IPS DF 6.9 (cell line): ENCODE measurements at places on chromosomes 7 and 10.

DNA sequence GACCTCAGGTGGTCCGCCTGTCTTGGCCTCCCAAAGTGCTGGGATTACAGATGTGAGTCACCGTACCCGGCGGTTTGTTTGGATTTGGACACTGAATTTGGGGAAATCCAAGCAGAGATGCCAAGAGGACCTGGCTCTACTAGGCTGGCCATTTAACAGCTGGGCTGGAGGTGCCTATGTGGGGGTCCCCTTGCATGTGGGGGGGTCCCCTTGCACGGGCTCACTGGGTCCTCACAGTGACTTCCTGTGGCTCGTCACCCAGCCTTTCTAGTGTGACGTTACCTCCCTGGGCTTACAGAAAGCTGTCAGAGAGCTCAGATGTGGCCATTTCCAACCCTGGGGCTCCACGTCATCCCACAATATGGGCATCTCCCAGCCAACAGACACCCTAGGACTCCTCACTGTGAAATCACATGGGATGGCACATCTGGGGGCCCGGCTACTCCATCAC is 49.3 kb upstream of the GNA12 start:
- DNase-seq: no peak

DNA sequence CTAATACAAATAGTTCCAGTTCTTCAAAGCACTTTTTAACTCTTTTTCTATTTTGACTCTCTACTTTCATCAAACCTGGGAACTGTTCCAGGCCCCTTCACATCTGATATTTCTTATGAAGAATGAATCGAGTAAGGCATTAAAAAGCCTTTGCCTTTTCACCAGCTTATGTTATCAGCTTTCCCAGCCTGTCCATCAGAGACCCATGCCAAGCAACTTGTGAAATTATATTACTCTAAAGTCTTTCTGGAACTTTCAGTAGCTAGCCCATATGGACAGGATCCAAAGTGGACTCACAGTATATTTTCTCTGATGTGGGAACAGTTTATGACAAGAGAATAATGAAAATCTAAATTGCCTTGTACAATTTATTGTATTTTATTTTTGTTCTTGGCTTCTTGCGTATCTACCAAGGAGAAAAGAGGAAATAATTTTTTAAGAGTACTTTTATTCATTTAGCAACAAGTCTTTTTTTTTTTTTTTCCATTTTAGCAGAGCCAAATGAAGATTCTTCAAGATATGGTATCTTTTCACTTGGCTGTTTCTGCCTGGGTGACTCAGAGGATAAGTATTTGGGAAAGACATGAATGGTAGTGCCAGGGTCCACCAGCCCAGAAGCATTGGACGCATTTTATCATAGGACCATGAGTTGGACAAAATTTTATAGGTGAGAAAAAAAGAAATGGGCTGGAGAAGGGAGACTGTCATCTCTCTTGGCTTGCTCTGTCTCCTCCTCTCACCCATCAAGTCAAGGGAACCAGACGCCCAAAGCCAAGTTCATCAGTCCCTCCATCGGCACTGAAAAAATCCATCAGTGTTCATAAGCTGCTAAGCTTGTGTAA is 195.8 kb upstream of the NEBL start:
- no peak for DNase-seq

DNA sequence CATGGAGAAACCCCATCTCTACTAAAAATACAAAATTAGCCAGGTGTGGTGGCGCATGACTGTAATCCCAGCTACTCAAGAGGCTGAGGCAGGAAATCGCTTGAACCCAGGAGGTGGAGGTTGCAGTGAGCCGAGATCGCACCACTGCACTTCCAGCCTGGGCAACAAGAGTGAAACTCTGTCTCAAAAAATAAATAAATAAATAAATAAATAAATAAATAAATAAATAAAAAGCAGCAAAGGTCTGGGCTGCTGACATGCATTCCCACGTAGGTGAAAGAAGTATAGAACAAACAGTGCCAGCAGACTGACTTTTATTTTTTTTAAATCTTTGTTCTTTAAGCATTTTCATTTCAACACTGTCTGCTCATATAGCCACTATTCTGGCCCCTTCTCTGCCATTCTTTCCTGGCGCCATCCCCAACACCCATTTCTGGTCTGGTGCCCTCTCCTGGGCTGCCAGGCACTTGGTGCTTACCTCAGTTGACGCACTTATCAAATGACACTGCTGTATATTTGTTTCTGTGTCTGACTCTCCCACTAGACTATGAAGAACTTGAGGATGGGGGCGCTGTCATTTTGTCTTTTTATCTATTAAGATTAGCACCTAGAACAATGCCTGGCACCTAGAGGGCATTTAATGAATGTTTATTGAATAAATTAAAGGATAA is 15.6 kb downstream of the FAM107B start:
- DNase-seq: no peak

DNA sequence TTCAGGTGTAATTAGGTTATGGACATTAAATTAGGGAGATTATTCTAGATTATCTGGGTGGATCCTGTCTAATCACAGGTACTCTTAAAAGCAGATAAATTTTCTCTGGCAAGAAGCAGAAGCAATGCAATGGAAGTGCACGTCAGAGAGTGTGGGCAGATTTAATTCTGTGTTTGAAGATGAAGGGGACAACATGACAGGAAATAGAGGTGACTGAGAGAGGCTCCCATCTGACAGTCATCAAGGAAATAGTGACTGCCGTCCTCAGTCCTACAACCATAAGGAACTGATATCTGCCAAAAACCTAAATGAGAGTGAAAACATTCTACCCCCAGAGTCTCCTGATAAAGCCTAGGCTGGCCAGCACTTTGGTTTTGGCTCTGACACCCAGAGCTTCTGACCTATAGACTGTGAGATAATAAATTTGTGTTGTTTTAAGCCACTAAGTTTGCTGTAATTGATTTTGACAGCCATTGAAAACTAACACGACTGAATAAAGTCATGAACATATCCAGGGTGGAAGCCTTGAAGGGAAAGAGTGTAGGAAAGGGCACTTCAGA is 30.5 kb upstream of the DDX50 start:
- no peak for DNase-seq

- DNase-seq: no peak
Measured at GRCh38 chr7:91424371-91424770, 160.1 kb downstream of the FZD1 start.

DNA sequence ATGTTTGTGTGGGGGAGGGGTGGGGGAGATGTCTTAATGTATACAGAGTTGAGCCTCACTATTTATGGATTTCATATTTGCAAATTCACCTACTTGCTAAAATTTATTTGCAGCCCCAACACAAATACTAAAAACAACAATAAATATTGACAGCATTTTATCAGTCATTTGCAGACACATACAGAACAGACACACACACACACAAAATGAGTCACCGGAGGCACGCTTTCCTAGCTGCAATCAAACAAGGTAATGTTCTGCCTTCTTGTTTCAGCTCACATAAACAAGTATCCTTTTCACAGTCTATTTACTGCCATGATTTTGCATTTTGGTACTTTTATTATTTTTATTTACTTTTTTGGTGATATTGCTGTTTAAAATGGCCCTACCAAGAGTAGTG is 88.5 kb downstream of the IPMK start:
- DNase-seq: no peak

- DNase-seq: no peak
Measured at GRCh38 chr7:29300026-29300480, 105.5 kb downstream of the CHN2 start.

GRCh38 chr10:124176349-124177179 is 83.2 kb upstream of the CHST15 start:
- DNase-seq: no peak

- DNase-seq: no peak
Measured at GRCh38 chr10:132101529-132101928, 35.8 kb downstream of the JAKMIP3 start.

GRCh38 chr7:45001826-45002225 is 1.8 kb downstream of the CCM2 start:
- DNase-seq: no peak

GRCh38 chr10:3783316-3783681 is 1.7 kb downstream of the KLF6 start:
- DNase-seq: no peak

GRCh38 chr10:104328896-104329710 is 9.2 kb downstream of the ITPRIP start:
- DNase-seq: no peak

DNA sequence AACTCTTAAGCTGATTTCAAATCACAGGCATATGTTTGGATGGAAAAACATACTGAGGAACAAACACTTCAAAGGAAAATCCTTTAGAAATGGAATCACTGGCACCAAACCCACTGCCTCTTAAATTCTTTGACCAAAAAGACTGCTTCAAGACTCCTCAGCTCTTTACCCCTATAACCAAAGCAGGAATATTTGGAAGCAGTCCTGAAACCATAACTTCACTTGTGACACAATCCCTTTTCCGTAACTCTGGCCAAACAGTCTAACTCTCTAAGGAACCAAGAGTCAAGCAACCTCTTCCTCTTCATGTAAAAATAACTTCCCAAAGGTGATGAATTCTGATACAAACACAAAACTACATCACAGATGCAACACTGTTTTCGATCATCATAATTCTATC is 104.3 kb downstream of the MTERF1 start:
- DNase-seq: no peak

GRCh38 chr10:81136261-81136660 is 598.6 kb downstream of the SH2D4B start:
- DNase-seq: no peak

DNA sequence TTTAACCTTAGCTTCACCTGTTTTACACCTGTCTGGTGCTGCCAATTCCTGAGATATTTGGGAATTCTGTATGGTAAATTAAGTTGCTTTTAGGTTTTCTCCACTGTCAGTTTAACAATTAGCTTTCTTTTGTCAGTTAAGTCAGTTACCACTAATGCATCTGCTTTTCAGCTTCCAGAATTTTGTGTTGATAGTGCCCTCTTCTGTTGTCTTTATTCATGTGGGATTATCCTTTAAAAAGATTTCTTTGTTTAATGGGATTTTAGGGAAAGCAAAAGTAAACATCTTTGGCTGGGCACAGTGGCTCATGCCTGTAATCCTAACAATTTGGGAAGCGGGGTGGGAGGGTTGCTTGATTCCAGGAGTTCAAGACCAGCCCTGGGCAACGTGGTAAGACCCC is 8.1 kb downstream of the TFAM start:
- no peak for DNase-seq

GRCh38 chr10:131188494-131188893 is 123.0 kb downstream of the TCERG1L start:
- DNase-seq: no peak

GRCh38 chr7:98670186-98670585 is 53.1 kb downstream of the NPTX2 start:
- no peak for DNase-seq

DNA sequence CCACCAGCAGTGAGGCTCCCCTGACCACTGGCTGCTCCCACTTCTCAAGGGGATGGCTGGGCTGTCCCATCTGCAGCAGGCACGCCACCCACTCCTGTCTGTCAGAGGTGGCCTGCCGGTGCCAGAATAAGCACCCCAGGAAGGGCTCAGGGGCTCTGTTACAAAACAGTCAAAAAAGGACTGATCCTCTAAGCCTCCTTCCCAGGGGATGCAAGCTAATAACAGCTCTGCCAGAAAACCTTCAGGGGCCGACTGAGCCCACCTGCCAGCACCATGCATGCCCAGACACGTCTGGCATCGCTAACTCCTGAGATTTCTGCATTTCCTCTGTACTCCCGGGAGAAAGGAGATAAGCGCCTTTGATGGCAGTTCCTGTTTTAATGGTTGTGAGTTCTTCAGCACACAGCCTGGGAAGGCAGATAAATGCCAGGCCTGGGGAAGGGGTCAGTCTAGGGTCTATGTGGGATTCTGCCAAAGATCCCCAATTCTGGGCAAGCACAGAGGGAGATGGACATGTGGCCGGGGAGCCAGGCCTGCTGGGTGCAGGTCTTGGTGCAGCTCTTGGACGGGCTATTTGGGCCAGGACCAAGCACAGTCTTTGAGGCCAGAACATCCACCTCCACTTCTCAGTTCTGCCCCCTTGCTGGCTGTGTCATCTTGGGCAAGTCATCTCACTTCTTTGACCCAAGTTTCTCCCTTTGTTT is 128.4 kb downstream of the ARHGAP22 start:
- no peak for DNase-seq

DNA sequence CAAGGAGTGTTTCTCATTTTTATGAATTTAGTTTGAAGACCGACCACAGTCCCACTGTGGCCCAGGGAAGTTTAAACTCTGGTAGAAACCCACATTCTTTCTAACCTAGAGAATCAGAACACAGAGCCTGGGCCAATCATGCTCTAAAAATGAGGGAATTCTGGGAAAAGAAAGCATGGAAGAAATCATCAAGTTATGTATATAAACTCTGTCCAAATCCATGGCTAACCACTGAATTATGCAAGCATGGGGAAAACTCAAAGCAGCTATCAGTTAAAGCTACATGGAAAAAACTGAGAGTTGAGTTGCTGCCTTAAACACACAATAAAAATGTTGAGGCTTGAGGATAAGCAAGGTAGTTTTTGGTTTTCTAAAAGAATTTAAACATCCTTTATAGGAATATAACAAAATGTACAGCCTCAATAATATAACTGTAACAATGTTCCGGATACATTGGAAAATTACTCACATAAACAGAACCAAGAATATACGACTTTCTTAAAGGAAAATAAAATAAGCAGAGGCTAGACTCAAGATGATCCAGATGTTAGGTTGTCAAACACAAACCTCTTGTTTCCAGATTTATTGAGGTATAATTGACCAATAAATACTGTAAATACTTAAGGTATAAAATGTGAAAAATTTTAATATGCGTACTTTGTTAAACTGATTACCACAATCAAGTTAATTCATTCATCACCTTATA is 311.2 kb upstream of the GNAI1 start:
- no peak for DNase-seq

DNA sequence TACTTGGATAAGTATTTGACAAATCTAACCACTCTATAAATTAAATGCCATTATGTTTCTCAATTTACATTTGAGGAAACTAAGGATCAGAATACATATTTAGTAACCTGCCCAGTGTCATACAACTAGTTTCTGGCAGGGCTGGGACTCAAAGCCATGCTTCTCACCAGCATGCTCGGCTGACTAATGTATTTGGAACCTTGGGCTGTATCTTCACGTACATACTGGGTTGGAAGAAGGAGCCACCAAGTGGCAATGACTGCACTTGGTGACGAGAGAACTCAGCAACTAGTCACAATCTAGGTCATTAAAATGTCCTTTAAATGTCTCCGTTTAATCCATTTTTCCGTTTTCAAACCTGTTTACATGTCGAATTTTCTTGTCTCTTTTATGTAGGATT is 42.9 kb downstream of the CHRM2 start:
- no peak for DNase-seq

GRCh38 chr7:83655951-83656556 is 7.1 kb upstream of the SEMA3E start:
- DNase-seq: no peak
